ENCODE measurements at places on chromosomes 11 and 22. TPM values are rescaled to one million over a fixed set of nuclear protein-coding genes. Genes with fewer than 3 reads are reported as not detected.

- H3K27me3 ChIP-seq, result no peaks in the 10 kb centered on the region
- DNase-seq, result no peak
- no peak overlapping the region for H3K27ac ChIP-seq
- no peak overlapping the region for H3K4me3 ChIP-seq
- no peaks in the 10 kb centered on the region for H3K36me3 ChIP-seq
Measured at GRCh38 chr11:21374376-21374775, 705.0 kb downstream of the NELL1 start.

The GDPD4 gene
- not detected for total RNA-seq

- no peak for DNase-seq
- no peaks in the 10 kb centered on the region for H3K4me1 ChIP-seq
- no peak overlapping the region for H3K27ac ChIP-seq
- no peak overlapping the region for H3K4me3 ChIP-seq
- no peaks in the 10 kb centered on the region for H3K27me3 ChIP-seq
- no peaks in the 10 kb centered on the region for H3K36me3 ChIP-seq
Measured at GRCh38 chr22:16777284-16777924, 47.8 kb downstream of the XKR3 start.

DNA sequence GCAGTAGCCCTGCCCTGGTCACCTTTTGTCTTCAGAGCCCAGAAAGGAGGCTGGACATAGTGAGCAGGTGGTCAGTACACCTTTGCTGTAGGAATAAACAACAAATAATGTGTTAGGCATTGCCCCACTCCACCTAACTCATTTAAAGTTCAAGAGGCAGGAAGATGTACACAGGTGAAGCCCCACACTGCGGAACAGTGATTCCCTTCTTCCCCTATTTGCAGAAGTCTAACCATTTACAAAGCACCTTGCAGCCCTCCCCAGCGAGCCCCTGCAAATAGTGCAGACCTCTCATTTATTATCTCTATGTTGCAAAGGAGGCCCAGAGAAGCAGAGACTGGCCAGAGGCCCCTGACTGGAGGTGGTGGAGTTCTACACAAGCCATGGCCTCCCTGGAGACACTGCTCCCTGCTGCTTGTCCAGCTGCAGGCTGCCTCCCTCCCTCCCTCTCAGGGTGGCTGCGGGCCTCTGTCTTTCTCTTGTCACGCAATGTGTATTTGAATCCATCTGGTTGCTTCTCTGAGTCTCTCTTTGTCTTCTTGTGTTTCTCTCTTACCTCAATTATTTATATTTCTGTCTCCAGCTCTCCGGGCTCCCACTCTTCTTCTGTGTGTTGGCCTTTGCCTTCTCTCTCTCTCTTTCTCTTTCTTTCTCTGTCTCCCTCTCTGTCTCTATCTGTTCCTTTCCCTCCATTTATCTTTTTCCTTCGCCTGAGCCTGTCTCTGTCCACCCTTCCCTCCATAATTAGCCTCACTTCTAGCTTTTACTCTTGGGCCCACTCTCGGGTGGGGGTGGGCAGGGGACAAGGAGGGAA is 59.1 kb upstream of the PRDM11 start:
- no peak for DNase-seq
- no peak overlapping the region for H3K27ac ChIP-seq
- no peaks in the 10 kb centered on the region for H3K36me3 ChIP-seq
- peaks cover 7% of the 10 kb centered on the region for H3K4me1 ChIP-seq

DNA sequence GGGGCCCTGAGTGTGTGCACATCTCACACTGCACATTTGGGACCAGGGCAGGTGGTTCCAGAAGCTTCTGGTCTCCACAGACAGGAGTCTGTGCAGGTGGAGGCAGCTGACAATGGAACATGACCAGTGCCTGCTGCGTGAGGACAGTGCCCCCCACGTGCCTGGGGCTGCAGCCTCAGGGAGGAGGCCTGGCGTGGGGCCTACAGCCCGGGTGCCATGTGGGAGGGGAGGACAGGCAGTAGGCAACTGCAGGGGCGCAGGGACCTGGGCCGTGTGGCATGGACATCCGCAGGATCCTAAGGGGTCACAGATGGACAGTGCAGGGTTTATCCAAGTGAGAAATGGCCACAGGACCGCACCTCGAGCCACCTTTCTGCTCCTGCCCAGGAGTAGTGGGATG is 28.8 kb downstream of the TSPAN4 start:
- no peak for DNase-seq
- H3K27me3 ChIP-seq, result no peaks in the 10 kb centered on the region
- H3K4me3 ChIP-seq, result no peak overlapping the region
- H3K27ac ChIP-seq, result no peak overlapping the region
- H3K4me1 ChIP-seq, result peaks cover 4% of the 10 kb centered on the region

The ADAMTS15 gene
- total RNA-seq, result 13.8 TPM

The RTN4R gene
- 1.9 TPM for total RNA-seq

The CD6 gene
- total RNA-seq, result 0.58 TPM

- no peak for DNase-seq
- no peaks in the 10 kb centered on the region for H3K36me3 ChIP-seq
- no peaks in the 10 kb centered on the region for H3K4me1 ChIP-seq
Measured at GRCh38 chr11:17798253-17798652, 63.7 kb downstream of the KCNC1 start.

The VSIG10L2 gene
- total RNA-seq, result not detected

DNA sequence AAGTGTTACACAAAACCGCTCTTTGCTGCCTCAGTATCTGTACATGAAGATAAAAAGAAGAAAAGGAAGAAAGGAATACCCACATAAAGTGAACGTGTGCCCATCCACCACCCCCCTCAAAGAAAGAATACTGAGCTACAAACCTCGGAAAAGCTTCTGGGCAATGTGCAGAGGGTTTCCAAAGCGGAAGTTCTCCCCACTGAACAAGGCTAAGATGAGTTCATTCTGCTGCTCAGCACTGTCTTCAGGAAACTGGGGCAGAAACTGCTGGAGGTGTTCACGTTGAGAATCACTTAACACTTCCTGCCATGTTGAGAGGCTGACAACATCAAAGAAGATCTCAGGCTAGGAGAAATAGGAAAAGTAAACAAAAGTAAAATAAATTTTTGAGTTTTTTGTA is 6.9 kb downstream of the NFRKB start:
- no peaks in the 10 kb centered on the region for H3K27me3 ChIP-seq
- peaks cover 49% of the 10 kb centered on the region for H3K36me3 ChIP-seq
- no peaks in the 10 kb centered on the region for H3K4me1 ChIP-seq
- H3K27ac ChIP-seq, result no peak overlapping the region
- no peak for DNase-seq

The RASD2 gene
- 0.16 TPM for total RNA-seq

The OR4C45 gene
- total RNA-seq, result not detected

The MS4A6E gene
- total RNA-seq, result not detected

The BTBD10 gene
- 51.5 TPM for total RNA-seq

The MPZL3 gene
- 8.5 TPM for total RNA-seq
